ENCODE measurements at places on chromosomes 11 and 22.

DNA sequence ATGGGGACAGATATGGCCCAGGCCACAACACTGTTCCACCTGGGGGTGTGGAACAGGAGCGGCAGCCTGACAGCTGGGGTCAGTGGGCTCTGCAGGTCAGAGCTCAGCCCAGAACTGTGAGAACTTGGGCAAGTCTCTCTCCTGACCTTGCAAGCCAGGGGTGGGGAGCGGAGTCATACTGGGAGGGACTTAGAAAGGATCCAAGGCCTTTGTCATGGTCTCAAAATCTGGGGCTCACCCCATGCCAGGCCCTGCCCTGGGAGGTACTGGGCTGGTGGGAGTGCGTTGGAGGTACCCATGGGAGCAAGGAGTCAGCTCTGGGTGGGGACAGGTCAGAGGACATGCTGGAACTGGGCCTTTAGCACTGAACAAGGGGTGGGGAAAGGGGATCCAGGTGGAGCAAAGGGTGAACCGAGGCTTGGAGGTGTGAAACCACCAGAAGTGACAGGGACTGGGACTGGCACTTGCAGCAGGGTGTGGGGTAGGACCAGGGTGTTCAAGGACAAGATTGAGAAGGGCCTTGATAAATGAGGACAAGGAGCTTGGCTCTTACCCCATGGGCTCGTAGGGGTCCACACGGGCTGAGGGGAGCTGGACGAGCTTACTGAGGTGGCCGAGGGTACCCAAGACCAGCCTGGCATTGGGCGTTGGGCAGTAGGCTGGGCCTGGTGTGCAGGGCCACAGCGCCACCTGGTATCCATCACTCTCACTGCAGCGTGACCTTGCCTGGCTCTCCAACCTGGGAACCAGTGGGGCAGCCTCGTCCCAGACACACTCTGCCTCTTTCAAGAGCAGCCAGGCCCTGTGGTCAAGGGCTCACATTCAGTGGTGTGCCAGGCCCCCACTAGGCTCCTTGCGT, 7.4 kb upstream of the PMM1 start:
- DNase-seq = peak; percentile 32

DNA sequence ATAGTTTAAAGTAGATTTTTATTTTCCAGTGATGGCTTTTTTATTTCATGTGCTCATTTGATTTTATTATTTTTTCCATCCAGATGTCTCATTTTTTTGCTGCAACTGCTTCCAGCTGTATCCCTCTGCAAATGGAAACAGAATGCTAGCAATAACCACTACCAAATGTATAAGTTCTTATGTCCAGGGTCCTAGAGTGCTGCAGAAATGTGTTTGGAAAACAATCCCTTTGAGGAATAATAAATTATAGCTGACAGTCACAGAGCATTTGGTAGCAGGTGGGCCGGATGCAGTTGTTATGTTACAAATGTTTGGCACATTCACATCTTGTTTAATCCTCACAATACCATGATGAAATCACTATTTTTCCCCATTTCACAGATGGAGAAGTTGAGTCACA, 300.7 kb upstream of the PDGFD start:
- no peak for DNase-seq

DNA sequence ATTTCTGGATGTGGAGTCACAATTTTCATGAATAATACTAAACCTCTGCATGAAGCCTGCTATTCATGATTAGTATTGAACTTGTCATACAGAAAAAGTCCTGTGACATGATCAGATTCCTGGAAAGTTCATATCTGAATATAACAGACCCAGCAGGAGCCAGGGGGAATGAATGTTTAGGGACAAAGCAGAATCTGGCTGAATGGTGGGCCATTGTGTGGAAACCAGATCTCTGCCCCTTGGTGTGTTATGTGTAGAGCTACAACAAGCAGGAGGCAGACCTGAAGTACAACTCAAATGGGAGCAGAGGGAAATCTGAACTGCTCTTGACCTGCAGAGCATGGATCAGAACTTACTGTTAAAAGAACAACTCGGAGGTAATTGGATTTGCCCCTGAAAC, 30.3 kb downstream of the KREMEN1 start:
- no peak for DNase-seq

- no peak for DNase-seq
Observed at GRCh38 chr11:114080219-114080618, 20.7 kb downstream of the ZBTB16 start.

- peak; percentile 59 for DNase-seq
Observed at GRCh38 chr11:119175493-119176077, 7.1 kb downstream of the NLRX1 start.

GRCh38 chr11:97880209-97880608, 1140.5 kb upstream of the CNTN5 start:
- no peak for DNase-seq

DNA sequence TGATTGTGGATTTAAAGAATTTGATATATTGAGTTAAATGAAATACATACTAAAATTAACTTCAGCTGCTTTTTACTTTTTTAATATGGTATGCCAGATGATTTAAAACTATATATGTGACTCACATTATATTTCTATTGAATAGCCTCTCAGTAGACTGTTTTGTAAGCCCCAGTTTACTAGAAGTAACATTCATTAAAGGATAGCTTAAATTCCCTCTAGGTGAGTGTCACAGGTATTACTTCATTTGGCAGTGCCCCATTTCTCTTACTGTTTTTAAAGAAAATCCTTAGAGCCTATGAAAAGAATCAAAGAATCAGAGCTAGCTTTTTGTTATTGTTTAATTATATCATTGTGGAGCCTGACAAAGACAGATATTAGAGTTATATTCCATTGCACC, 48.6 kb downstream of the ZC3H12C start:
- no peak for DNase-seq

GRCh38 chr11:109547356-109548027, 125.5 kb downstream of the C11orf87 start:
- DNase-seq = no peak

GRCh38 chr11:70111269-70112016, 33.3 kb downstream of the ANO1 start:
- DNase-seq = peak; percentile 78

DNA sequence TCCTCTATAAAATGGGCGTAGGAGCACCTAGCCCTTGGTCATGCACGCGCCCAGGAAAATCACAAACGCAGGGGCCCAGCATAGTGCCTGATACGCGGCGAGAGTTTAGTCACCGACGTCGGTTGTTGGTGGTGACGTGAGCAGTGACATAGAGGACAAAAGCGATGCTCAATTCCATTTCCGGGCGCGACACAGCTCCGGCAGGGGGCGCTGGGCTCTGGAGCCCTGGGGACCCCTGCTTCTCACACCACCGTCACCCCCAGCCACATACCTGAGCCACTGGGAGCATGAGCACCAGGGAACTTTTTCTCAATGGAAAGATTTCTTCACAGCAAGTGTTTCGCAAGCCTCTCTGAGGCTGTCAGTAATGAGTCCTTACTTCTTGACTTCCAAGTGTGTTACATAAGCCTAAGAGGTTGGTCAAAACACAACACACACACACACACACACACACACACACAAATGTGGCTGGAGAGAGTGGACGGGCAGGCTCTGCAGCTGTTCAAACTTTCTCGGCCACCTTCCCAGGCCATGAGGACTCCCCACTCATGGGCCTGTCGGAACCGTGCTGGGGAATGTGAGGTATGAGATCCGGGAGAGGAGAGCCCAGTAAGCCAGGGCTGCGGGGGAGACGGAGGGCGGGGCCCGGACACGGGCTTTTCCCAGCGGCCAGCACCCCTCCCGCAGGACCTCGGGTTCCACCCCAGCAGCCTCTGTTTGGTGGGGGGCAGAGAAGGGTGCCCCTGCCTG, 36.9 kb upstream of the LINC01488 start:
- DNase-seq = no peak

- DNase-seq = peak; percentile 73
Observed at GRCh38 chr11:110951037-110951949, 239.1 kb upstream of the ARHGAP20 start.

- DNase-seq = no peak
Observed at GRCh38 chr22:36644333-36644757, 59.2 kb downstream of the CACNG2 start.

DNA sequence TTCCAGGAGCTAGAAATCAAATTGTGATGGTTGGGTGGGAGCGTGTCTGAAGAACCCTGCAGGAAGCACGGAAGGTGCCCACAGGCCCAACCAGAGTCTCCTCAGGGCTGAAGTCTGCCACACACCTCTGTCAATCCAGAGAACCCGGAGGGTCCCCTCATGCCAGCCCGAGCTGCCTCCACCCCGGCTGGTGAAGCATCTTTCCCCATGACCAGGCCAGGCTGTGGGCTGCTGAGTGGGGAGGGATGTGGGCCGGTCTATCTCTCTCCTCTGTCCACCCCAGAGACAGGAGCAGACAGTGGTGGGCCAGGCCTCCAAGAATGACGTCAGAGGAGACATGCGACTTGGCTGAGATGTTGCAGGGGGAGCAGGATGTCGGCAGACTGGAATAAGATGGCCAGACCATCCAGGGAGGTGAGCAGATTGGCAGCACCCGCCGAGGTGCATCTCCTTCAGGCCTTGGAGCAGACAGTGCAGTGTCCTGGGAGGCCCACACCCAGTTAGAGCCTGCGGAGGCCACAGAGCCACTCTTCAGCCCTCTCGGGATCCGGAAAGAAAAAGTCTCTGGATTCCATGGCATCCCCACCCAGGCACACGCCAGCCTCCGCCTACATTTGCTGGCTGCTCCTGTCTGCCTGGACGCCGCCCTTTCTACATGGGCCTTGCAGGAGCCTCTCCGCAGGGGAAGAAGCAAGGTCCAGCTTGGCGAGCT, 1524.9 kb downstream of the BRD1 start:
- DNase-seq = no peak

- DNase-seq = no peak
Observed at GRCh38 chr22:23119494-23120414, 22.0 kb downstream of the RSPH14 start.

DNA sequence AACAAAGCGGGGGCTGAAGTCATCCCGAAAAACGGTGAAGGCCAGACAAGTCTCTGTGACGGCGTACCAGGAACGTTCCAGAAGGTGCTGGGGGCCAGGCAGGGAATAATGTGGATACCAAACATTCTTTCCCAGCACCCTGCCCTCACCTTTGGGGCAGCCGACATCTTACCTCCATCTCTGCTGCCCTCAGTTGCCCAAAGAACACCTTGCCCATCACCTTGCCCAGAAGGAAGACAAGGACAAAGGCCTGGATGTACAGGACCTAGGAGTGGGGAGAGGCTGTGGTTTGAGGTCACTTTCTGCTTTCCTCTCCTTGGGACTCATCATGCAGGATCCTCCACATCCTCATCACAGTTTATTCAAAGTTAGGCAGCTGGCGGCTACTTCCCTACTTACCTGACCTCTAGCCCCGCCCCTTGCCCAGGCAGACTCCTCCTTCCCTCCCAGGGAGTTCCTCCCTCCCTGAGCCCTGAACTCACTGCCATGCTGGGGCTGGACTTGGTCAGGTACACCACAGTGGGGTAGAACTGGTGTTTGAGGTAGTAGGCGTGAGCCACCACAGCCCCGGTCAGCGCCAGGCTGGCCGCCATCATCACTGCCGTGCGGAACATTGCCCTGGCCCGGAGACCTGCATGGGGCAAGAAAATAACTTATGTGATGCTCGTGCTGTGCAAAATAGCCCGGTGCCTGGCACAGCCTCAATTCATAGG, 1.2 kb downstream of the SYVN1 start:
- no peak for DNase-seq

- DNase-seq = no peak
Observed at GRCh38 chr11:128152796-128153696, 434.3 kb downstream of the ETS1 start.

DNA sequence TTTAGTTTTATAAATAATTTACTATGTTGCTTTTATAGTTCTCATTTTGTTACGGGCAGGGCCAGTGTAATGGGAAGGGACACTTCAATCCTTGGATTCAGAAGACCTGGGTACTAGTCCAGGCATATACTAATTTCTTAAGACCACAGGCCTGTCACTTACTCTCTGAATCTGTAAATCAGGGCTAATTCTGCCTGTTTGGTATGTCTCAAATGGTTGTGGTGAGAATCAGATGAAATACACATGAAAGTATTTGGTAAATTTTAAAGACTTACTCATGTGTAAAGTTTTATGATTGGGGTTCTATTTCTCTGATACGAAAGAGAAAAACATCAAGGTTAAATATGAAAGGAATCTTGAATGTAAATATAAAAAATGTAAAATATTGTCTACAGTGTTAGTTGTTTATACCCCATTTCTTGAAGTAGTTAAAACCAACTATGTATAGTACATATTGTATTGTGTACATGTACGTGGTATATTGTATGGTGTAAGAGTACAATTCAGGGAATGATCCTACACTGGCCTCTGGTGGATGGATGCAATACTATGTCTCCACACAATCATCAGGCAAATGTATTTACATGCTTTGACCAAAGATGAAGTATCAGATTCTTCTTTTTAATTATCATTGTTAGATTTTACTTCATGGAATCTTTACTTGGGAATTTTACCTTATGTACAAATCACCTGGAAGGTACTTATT, 24.5 kb upstream of the RAG2 start:
- peak; percentile 1 for DNase-seq

DNA sequence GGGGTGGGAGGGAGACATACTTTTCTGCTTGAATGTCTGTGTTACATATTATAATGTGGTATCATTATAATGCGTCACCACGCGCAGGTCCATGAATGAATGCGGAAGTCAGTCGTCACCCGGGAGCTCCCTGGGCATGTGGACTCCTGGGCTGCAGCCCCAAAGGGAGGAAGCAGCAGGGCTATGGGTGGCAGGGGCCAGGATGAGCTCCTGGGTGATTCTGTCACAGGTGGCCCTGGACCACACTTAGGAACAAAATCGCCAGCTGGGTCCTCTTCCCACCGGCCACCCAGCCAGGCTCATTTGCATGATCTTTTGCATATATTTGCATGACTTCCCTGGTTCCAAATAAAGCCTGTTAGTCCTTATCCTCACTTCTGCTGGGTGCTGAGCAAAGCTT, 51.2 kb downstream of the KCNJ4 start:
- no peak for DNase-seq

DNA sequence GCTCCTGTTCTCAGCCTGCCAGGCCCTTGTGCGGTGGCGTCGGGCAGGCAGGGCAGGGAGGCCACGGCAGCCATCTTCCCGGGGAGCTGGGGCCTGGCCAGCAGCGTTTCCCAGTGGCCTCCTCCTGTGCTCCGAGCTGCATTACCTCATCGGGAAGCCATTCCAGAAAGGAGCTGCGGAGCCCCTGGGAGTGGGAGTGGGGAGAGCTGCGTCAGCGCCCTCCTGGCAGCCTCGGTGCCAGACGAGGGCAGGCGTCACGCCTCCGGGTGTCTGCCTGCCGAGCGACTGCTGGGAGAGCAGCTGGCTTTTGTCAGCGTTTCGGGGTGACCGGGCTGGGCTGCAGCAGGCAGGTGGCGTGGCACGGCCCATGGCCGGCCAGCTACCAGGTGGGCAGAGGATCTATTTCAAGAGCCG, 30.9 kb upstream of the WNT7B start:
- DNase-seq = no peak

Measured in NCI-H1436 (cell line).